ENCODE measurements at places on chromosomes 5 and 9.
A peak's percentile ranks its signal among the peaks of the same experiment; 100 is the strongest.

DNA sequence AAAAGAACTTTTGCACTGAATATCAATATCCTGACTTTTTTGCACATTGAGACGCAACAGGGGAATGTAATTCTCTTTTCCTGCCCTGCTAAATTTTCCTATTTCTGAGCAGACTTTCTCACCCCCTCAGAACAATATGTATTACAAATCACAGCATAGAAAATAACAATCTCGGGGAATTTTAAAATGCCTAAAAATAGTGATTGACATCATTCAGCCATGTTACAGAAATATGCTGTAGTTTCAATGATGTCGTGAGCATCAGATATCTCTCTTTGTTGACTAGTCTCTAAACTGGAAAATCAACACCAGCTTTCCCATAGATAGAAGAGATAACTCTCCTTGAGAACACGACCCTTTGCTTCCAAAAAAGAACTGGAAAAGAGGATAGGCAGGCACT, 166.7 kb downstream of the ZDHHC21 start:
- no peak for DNase-seq

GRCh38 chr9:110532908-110533665, 46.5 kb downstream of the SVEP1 start:
- DNase-seq, result no peak

GRCh38 chr9:98225015-98225442, 30.4 kb downstream of the TBC1D2 start:
- DNase-seq, result no peak

DNA sequence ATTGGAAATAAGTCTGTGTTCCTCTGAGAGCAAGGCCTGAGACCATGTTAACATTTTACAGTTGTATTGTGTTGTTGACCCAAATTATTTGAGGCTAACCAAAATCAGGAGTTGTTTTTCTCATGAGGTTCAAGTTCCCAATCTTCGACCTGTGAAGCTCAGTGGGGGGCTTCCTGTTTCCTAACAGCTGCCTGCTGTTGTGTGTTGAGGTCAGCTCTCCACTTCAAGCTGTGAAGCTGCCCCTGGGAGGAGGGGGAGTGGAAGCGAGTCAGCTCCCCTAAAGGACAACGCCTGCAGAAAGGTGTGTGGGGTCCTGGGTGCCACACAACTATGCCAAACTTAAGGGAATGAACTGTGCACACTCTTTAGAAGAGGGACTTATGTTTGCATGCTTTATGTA, 295.5 kb downstream of the IRX1 start:
- DNase-seq, result no peak

DNA sequence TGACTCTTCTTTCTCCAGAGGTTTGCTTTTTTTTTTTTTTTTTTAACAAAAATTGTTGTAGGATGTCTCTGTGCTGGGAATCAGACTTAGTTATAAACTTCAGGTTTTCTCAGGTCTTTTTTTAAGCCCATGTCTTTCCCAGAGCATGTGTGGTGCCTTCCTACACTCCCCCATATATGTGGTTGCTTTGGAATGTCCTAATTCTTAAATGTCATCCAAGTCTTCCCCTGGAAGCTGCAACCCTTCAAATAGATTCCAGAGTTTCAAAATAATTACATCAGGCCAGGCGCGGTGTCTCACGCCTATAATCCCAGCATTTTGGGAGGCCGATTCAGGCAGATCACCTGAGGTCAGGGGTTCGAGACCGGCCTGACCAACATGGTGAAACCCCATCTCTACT, 73.2 kb upstream of the FAM120A start:
- no peak for DNase-seq

- DNase-seq, result no peak
Measured at GRCh38 chr9:107086460-107086859, 196.6 kb upstream of the RAD23B start.

DNA sequence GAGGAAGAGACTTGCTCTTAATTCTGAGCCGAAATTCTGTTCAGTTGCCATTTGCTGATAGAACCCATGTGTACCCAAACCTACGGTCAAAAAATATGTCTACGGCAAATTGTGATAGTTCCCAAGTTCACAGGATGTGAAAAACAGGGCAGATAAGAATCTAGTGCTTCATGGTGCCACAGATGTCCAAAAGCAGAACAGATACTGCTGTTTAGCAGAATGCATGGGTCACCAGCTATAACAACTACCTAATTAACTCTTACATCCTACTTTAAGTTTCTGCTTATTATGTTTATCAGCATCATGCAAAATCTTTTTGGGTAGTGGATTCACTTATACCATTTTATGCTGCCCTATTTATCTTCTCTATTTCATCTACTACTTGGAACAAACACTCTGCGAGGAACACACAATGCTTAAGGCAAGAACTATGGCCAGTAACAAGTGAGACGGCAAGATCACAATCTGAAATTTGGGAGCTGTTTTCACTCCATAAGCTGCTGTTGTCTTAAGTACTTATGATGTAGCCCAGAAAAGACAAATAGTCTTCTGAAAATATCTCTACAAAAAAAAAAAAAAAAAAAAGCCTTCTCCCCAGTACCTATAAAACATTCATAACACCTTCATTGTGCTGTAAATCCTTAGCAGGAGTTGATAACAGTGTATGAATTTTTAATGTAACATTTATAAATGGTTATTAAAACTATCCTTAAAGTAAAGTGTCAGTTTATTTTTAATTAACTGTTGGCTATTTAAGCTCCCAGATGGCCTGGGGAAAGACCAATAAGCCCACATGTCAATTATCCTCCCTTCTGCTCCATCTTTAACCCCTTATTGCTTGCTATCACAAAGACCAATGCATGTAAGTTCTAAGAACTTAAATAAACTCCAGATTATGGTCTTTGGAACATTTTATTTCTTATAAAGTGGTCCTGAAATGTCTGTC, 232.3 kb downstream of the TLR4 start:
- DNase-seq, result no peak

- peak; percentile 55 for DNase-seq
Measured at GRCh38 chr5:135157421-135158313, 123.6 kb upstream of the PITX1 start.

GRCh38 chr9:4424038-4424437, 66.2 kb upstream of the SLC1A1 start:
- no peak for DNase-seq

DNA sequence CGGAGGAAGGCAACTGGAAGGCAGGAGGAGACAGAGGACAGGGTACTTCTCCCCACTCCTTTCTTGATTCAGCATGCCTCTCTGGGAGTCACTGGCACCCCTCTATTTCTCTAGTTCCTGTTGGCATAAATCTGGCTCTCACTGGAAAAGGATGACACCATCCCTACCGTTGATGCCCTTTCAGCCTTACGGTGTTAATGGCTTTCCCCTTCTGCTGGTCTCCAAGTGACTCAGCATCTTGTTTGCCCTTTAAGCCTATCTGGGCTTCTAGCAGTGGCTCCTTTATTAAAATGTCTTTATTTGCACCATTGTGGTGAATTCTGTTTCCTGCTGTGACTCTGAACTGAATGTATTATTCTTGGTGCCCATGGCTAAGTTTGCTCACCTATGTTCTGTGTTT, 227.3 kb upstream of the GLRA1 start:
- peak; percentile 55 for DNase-seq

DNA sequence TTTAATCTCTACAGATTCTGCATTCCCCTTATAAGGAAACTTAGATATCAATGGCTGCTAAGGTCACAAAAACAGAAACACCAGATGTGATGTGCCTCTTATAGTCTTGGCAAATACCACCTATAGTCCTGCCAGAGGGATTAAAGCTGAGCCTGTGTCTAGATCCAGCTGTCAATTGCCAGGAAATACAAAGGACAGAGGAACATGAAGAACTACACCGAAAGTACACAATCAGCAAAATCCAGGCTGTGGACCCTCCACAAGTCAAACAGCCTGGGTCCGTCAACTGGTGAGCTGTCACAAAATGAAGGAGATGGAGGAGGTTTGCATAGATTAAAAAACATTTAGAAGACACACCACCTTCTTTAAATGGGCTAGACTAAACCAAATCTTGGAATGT, 85.4 kb downstream of the KLF4 start:
- no peak for DNase-seq

- no peak for DNase-seq
Measured at GRCh38 chr5:52690236-52690768, 97.4 kb upstream of the ITGA1 start.

GRCh38 chr5:78116167-78116566, 178.3 kb downstream of the AP3B1 start:
- no peak for DNase-seq

DNA sequence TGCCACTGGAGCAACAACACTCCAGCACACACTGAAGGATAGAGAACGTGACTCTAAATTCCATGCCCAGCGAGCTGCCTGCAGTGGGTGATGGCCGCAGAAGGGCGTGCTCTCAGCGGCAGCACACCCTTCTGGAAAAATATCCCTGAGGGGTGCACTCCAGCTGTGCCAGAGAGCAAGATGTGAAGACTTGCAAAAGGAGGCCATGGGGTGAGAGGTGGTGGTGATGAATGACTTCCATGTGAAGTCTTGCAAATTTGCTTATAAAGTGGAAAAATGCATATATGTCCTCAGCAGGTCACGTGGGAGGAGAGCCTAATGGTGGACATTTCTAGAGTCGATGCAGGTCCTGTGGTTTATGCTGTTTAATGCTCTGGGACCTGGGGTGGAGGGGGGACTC, 39.8 kb upstream of the COL5A1 start:
- no peak for DNase-seq

- no peak for DNase-seq
Measured at GRCh38 chr5:129020683-129021082, 55.4 kb downstream of the SLC27A6 start.

DNA sequence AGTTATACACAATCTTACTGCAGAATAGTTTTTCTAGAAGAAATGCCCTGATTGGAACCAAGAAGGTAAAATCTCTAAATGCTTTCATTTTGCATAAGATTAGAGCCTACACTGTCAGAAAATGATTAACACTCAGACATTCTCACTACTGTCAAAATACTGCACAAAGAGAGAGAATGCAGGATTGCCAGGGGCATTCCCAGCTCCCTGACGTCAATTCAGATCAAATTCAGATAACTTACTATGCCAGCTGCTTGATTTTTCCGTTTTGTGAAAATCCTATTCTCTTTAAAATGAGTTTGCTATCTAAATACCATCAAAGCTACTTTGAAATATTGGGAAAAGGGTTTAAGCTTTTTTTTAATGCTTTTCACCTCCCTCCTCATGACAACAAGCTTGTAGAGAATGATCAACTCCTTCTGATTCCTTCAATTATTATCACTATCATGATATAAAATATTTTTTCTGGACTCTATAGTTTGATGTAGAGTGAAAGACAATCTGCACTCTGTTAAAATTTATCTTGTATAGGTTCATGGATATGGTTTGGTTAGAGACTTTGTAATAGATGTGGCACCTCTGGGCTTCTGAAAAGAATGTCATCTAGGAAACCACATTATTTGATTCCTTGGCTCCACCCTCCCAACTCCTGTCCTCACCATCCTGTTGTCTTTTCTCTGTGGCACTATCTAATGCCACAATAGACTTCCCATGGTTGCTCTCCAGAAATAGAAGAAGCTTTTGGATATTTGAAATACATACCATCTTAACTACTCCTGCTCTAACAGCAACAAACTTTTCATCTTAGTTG, 407.7 kb downstream of the PDE4D start:
- DNase-seq, result no peak

DNA sequence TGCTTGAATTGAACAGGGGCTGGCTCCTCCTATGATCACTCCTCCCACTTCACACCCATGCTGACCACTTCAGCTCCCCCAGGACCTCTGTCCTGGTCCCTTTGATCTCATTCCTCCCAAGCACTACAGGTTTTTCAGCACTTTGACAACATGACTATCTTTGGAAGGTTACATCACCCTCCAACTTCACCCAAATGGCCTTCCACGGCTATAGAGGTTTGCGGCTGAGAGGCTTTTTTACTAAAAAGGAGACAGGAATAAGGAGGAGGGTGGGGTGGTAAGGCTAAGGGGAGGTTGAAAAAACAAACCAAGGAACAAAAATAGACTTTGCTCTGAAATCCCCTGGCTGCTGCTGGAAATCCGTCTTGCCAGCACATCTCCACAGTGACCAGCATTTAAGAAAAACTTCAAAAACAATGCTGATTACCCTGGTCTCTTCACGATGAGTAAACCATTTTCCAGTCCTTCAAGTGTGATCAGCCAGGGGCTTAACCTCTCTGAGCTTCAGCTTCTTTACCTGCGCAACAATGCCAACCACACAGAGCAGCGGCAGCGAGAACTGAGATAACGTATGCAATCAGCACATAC, 102.7 kb downstream of the DPYSL3 start:
- DNase-seq, result no peak

DNA sequence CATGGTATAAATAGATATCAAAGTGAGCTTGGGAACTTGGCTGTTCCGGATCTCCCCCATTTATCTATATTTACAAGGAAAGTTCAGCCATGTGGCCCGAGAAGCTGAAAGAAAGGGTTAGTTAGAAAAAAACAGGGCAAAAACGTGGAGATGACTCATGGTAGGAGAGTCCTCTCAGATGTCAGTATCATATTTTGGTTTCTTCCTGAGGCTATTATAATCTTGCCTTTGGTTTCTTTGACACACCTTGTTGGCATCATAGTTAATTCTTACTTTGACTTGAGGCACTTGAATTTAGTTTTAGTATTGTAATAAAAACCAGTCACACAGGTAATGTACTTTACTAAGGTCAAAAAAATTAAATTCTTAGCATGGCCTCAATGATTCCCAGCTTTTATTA, 59.9 kb downstream of the GABRA6 start:
- DNase-seq, result peak; percentile 16

- peak; percentile 85 for DNase-seq
Measured at GRCh38 chr9:37415011-37415719, 7.3 kb upstream of the GRHPR start.

DNA sequence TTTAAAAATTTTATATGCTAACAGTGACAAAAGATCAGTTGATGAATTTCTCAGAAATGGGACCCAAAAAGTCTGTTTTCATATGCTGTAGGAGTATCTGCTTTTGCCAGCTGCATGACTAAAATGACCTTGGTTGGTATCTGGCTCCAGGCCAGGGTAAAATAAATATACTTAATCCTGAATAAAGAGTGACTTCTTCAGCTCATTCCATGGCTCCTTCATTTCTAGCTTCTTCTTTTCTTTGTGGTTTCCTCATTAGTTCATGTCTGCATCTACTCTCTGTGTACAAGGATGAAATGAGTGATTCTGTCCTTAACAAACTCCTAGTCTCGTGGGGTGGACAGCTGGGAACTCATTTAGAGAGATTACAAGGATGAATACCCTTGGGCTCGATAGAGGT, 36.0 kb downstream of the RCL1 start:
- DNase-seq, result peak; percentile 7

- no peak for DNase-seq
Measured at GRCh38 chr5:146758938-146759337, 119.6 kb downstream of the PPP2R2B start.

DNA sequence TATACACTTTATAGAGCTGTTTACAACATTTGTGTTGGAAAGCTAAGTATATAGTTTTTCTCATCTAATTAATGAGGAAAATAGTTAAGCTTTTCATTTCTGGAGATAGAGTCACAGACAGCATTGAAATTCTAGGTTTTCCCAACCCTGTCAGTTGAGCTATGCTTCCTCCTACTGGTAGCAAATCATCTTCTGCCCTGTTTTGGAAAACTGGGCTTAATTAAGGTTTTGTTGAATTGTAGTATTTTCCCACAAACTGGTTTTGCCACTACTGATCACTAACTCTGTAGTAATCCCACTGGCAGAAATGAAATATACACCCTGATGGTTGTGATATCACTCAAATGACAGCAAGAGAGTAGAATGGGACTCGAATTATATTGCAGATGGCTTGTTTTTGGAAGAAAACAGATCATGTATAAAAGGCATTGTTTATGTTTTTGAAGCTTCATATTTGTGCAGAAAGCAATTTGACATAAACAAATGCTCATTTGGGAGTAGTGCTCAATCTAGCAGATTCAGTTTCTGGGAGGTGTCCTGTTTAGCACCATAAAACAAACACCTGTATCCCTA, 46.6 kb downstream of the CD180 start:
- peak; percentile 54 for DNase-seq
